CD4-positive, alpha-beta T cell treated with Interleukin-17A for 1 hour (primary cell): ENCODE measurements at places on chromosomes 4 and X.

DNA sequence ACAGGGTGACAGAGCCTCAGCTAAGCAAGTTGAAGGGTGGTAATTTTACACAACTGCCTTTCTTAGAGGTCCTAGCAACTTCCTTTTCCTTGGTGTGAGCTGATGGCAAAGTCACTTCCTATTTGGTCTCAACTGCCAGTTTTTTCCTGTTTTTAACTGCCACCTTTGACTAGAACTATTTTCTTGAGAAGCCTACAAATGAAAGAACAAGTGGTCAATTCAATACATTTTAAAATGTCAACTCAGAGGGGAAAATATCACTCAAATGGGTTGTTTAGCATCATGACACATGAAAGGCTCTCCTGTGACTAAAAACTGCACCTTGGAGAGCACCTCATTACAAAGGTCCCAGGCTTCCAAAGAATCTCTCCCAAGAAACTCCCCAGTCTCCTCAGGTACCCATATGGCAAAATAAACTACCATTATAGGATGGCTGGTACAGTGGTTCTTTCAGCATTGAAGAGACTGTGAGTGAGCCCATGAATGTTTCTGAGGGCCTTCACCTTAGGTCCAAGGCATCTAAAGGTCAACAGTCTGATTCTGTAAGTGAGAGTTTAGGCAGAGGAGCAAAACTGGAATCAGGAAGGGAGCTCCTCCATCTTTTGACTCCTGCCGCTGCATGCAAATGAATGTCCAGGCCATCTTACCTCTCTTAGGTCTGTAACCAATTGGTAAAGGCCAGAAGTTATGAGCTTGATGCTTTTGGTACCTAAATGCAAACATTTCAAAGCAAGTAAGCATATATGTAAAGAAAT is 5.5 kb upstream of the STK26 start:
- DNase-seq, result no peak

DNA sequence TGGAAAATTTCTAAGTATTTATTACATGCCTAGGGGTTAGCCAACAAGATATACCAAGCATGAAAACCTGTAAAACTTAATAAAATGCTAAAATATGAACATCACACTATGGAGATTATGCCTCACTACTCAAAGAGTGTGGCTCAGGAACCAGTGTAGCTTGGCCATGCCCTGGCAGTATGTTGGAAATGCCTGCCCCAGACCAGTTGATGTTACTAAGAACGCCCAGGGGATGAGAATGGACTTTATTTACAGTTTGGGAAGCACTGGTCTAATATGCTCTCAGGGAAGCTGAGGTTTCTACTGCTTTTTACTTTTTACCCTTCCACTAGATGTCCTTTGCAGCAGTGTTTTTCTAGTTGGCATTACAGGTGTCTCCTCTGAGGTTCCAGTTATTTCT is 23.7 kb upstream of the TXLNG start:
- DNase-seq, result no peak

- no peak for DNase-seq
These were observed 445.5 kb upstream of the SPANXN1 start for GRCh38 chrX:144801786-144802185.

DNA sequence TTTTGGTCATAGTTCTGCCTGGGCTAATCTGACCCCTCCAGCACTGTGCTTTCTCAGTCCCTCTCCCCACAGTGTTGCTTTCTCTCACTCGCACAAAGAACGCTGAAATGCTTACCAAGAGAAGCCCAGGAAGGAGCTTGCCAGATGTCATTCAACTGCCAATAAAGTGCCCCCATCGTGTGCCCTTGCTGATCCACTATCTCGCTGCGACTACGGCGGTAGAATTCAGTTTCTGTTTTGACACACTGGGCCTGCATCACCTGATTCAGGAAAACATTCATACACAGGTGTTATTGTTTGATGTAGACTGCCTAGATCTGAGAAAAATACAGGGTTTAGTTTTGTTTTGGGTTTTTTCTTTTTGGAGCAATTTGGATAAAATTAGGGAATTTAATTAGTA is 121.2 kb downstream of the MANBA start:
- peak; percentile 32 for DNase-seq

DNA sequence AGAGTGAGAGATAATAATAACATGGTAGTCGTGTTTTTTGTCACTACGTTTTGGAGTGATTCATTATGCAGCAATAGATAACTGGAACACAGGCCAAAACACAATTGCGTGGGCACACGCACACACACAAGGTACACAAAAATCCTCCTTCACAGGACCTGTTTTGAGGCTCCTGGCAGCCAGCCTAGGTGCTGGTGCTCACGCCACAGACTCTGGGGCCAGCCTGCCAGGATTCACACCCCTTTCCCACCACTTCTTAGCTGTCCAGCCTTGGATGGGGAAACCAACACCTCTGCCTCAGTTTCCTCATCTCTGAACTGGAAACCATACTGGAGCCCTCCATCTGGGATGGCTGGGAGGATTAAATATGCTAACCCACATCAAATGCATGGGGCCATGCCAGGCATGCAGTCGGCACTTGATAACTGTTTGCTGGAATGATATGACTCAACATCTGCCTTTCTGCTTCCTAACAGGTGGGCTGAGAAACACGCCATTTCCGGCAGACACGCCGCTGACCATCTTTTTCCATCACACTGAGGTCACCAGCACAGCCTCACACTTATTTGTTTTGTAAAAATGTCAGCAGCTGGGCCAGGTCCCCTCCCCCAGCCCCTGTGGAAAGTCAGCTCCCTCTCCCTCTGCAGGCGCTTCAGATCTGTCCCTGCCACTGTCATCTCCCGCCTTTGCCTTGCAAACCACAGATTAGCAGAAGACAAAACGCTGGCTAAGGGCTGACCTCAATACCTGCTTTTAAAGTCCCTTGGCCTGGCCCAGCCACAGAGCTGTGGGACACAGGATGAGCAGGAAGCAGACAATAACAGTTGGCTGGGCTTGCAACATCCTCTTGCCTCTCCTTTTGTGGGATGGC is 237.5 kb downstream of the BCOR start:
- peak; percentile 65 for DNase-seq

GRCh38 chrX:261919-262352 is 19.2 kb upstream of the PLCXD1 start:
- DNase-seq, result no peak

DNA sequence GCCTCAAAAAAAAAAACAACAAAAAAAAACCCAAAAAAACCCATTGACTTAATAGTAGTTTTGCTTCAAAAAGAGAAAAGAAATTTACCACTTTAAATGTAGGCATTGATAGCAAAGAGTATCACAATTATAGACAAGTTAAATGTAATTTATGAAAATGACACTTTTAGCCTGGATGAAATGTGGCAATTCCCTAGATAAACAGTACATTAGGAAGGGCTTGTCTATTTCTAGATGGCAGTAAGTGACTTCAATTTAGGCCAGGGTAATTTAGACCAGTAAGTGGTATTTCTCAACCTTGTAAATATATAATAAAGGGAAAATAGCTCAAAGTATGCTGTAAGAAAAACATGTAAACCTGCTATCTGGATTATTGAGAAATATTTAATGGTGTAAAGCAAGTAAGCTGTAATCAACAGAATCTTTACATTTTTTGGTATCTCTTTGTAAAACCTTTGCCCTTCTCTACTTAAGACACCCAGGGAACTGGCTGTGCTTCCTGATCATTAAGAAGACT is 103.7 kb upstream of the RAPGEF2 start:
- DNase-seq, result no peak

DNA sequence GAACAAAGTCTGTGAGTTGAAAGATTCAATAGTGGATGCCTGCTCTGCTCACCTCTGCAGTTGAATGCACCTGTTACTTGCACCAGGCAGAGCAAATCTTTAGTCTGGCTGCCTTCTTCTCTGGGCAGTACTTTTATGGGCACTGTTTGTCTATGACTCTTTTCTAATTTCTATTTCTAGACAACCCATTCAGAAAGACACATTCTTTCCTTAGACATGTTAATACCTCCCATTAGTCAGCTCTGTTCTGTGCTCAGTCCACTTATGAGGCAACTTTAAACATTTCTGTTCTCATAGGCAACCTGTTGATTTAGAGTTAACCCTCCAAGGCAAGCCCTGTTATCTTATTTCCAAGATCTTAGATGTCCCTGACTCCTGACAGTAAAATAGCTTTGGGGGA is 108.9 kb downstream of the SYNPO2 start:
- no peak for DNase-seq

DNA sequence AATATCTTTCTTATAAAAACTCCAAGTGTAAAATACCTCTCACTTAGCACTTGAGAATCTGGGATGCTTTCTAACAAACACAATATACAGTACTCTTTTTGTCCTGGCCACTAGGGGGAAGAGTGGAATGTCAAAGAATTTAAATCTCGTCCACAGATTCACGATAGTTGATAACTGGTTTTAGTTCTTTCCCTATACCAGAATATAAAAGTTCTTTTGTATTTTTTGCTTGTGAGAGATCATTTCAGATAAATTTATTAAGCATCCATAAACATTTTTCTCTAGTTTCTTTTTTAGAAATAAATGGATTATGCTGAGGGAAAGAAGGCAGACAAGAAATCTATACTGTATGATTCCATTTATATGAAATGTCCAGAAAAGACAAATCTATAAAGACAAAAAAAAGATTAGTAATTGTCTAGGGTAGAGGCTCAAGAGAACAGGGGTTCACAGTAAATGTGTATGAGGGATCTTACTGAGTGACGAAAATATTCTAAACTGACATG is 50.4 kb downstream of the MGARP start:
- DNase-seq, result peak; percentile 68

- no peak for DNase-seq
These were observed 13.4 kb downstream of the ZAR1 start for GRCh38 chr4:48503233-48504025.

GRCh38 chr4:119238068-119238722 is 25.7 kb downstream of the USP53 start:
- no peak for DNase-seq

- no peak for DNase-seq
These were observed 467.4 kb downstream of the BCOR start for GRCh38 chrX:39630344-39630743.

DNA sequence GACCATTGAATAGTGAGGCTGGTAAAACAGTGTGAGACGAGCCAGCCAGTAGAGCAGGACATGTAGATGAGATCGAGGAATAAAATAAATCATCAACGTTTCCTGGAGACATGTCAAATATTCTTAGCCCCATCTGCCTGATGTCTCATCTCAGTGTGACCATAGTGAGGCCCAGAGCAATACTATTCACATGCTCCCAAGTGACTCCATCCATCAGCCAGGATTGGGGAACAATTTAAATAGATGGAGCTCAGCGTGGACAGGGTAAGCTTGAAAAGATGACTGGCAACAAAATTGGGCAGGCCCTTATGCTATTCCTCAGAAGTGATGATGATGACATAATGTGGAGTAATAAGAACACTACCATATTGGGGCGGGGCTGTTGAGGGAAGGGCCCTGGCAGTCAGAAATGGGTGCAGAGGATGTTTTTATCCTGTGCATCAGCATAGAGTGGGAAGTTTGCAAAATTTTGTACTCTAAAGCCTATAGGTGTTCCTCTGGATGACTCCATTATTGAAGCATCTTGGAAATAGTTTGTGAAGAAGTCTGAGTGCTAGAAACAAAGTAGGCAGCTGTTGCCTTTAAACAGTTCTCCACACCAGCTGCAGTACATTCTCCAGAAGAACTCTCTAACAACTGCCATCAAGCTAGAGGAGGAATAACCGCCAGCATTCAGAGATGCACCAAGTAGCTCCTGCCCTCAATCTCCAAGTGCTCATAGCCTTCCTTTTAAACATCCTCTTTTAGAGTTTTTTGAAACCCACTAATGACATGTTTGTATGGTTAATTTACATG is 333.0 kb downstream of the DCHS2 start:
- DNase-seq, result no peak

DNA sequence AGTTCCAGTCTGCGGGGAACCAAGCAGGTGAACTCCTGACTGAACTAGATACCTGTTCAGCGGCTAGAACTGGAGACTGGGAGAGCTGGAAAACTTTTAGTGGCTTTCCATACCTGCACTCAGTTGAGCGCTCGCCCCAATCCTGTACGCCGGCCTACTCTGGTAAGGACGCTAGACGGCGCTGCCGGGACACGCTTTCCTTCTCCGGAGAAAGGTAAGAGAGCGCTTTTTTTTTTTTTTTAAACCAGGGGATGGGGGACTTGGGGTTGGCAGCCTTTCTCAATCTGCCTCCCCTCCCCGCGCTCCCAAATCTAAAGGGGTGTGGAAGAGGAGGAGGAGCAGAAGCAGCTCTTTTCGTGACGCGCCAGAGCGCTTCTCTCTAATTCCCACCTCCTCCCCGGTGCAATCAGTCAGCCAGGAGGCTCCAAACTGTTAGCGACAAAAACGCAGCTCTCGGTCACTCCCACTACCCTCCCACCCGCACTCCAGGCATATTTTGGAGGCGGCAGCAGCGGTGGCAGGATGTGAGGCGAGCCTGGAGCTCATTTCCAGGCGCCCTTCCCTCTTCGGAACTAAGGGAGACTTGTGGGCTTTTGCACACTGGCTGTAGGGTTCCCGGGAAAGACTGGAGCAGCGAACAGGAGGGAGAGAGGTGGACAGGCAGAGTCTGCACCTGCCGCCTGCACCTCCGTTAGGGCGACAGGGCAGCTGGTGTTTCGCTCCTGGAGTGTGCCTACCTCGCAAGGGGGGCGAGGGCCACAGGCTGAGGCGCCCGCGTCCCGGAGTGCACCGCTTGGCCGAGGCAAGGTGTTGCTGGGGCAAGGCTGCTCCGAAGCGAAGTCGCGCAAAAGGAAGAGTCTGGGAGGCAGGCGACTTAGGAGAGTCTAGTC is at the start of gene IL1RAPL2:
Gene IL1RAPL2 (plus strand): TSS at position 409 of the 890 bp plus-strand sequence.
- no peak for DNase-seq
